Activated naive CD4-positive, alpha-beta T cell treated with anti-CD3 and anti-CD28 coated beads, Interleukin-2, amount 50 U/mL, for 72 hours (primary cell): ENCODE measurements at places on chromosomes 4 and X. TPM values are rescaled to one million over a fixed set of nuclear protein-coding genes. Genes with fewer than 3 reads are reported as not detected.

NXF2B gene
- total RNA-seq, result not detected

PRPS2 gene
- 118 TPM for total RNA-seq

VCX2 gene
- total RNA-seq, result not detected

SHROOM3 gene
- total RNA-seq, result 0.21 TPM

ADH1A gene
- total RNA-seq, result not detected

TXK gene
- 48.2 TPM for total RNA-seq

- DNase-seq, result no peak
Observed at GRCh38 chrX:72042852-72043248, 88.9 kb downstream of the RTL5 start.

DNA sequence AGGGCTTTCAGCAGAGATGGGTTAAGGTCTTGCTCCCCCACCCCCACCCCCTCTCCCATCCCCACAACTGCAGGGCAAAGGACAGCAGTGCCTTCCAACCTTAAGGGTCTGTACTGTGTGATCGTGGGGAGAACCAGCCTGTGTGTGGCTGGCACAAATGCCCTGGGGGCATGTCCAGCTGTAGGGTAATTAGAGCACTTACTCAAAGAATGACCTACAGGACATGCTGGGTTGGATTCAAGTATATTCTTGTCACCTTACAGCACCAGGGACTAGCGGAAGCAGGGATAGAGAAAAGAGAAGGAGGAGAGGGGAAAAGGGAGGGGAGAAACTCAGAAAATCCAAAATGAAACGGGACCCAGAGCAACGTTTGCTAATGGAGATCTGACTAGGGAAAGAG lies 191.3 kb upstream of the GATB start:
- no peak for DNase-seq

DNA sequence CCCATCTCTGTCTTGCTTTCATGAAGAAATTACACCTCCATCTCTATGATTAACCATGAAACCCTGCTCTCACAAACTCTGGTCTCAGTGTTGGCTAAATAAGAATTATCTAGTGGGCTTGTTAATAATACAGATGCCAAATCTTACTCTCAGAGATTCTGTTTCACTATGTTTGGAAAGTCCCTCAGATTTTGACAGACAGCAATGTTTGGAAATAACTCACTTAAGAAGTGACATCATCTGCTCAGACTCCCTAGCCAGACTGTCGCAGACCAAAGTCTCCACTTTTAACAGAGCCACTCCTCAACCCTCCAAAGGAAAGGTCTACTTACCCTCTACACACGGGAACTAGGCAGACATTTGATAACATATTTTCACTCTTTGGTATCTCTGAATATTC lies 328.5 kb upstream of the FGF16 start:
- DNase-seq, result no peak

- no peak for DNase-seq
Observed at GRCh38 chr4:11415409-11416070, 13.2 kb downstream of the HS3ST1 start.

GRCh38 chrX:39859991-39860861 lies 237.5 kb downstream of the BCOR start:
- peak; percentile 88 for DNase-seq

GRCh38 chr4:159446266-159446976 lies 343.5 kb downstream of the RAPGEF2 start:
- DNase-seq, result no peak

DNA sequence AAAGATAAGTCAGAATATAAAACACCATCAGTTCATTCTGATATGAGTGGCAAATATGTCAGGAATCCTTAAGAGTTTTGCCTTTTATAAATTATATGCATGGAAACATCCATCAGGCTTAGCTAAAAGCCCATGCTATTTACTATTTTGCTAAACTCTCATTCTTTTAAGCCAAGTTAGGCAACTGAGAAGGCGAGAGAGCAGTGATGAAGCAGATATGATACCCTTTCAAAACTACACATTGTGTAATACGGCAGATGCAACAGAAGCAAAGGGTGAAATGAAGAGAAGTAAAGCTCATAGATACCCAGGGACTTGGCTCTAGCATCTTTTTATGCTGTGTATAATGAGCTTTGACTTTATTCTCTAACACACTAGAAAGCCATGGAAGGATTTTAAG lies 95.8 kb downstream of the SLIT2 start:
- DNase-seq, result no peak

- DNase-seq, result no peak
Observed at GRCh38 chr4:120809518-120809917, 113.0 kb downstream of the PRDM5 start.

- DNase-seq, result no peak
Observed at GRCh38 chr4:47118192-47118929, 87.0 kb downstream of the GABRB1 start.

DNA sequence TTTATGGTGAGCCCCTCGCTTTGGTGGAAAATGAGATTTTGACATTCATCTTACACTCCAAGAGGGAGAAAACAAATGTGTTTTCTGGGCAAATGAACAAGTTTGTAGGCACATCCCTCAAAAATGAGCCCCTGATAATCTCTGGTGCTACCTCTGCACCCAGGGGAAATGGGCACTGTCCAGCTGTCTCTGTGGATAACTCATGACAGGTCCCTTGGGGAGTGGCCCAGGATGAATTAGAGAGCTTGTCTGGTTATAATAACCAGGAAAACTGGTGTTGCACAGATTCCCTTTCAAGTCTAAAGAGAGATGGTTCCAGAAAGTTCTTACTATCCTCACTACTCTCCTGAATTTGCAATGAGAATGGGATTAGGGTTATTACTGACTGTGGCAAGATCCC lies 7.5 kb downstream of the RASL11B start:
- no peak for DNase-seq

- DNase-seq, result no peak
Observed at GRCh38 chr4:122928930-122929329, 6.5 kb upstream of the NUDT6 start.

DNA sequence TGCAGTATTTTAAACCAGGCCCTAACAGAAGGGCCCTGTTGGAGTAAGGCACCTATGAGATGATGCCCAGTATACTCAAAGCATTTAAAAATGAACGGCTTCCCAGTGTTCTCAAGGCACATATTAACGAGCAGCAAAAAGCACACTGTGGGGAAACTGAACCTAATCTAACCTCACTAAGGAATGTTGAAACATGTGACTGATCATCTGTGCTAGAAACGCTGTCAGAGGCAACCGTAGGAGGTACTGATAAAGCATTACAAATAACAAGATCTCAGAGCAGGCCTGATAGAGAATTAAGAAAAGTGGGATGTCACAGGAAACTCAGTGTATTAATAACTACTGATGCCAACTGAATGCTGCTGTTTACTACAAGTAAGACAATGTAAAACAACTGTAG lies 24.0 kb downstream of the ASB9 start:
- DNase-seq, result no peak

- no peak for DNase-seq
Observed at GRCh38 chrX:115459883-115460880, 100.8 kb upstream of the PLS3 start.

DNA sequence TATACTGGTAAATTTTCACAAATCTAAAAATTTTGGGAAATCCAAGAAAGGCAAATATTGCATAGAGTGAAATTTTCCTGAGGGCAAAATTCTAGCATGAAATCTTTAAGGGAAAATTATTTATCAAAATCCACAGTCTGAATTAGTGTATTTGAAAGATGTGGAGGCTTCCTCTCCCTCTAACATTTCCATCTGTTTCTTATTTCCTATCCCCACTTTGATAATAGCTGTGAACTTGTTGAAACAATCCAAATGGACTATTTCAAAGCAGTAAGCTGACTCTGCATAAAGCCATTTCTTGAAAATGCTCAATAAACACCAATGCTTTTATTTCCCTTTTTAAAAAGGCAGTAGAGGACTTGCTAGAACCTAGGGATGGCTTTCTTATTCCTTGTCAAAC lies 107.3 kb upstream of the PABPC4L start:
- no peak for DNase-seq
